ENCODE measurements at places on chromosomes 12 and 14. TPM values are rescaled to one million over a fixed set of nuclear protein-coding genes. Genes with fewer than 3 reads are reported as not detected.

The SRRM4 gene
- total RNA-seq, result 0.17 TPM

DNA sequence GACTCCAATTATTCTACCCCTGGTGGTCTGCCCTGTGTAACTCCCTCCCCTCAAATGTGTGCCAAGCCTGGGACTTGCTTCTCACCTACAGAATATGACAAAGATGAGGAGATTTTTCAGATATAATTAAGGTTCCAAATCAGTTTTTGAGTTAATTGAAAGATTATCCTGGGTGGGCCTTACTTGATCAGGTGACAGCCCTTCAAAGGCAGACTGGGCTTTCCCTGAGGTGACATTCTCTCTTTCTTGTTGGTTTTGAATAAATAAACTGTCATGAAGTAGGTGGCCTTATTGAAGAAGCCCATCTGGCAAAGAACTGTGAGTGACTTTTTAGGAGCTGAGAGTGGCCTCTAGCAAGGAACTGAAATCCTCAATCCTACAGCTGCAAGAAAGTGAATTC is 106.0 kb downstream of the BRMS1L start:
- no peak for DNase-seq

DNA sequence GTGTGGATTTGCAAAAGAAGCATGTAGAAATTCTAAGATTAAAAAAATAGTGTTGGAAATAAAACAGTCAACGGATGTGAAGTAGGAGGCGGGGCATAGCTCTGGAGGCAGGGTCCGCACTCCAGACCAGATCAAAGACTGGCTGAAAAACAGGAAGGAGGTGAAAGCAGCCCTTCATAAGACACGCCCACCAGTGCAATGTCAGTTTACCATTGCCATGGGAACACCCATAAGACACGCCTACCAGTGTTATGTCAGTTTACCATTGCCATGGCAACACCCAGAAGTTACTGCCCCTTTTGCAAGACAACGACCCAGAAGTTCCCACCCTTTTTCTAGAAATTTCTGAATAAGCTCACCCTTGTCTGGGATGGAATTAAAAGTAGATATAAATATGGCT is 87.1 kb downstream of the FZD10 start:
- DNase-seq, result no peak

DNA sequence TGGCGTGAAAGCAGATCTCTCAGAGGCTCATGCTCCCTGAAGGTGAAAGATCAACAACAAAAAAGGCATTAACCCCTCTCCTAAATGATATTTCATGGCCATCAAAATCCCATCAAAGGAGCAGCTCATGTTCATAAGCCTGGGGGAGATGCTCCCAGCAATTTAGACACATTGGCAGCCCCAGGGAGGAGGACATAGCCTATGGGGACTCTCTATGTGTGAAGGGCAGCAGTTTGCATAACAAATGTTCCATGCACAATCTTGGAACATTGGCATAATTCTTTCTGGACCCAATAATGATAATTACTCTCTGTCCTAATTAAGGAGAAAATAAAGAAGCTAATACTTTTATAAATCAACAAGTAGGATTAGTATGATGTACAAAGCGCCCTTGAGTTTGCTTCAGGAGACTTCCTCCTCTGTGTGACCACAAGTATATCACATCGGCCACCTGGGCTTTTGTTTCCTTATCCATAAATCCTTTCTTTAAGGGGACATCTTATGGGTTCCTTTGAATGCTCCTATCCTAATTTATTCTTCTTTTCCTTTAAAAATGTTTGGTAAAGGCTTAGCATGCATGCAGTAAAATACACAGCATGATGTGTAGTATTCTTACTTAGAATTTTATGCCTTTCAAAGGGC is 161.9 kb upstream of the PLEKHG7 start:
- no peak for DNase-seq

GRCh38 chr14:95397325-95397724 is 77.6 kb upstream of the CLMN start:
- DNase-seq, result no peak
